ENCODE measurements at places on chromosomes 2 and 18. TPM values are rescaled to one million over a fixed set of nuclear protein-coding genes. Genes with fewer than 3 reads are reported as not detected.

DNA sequence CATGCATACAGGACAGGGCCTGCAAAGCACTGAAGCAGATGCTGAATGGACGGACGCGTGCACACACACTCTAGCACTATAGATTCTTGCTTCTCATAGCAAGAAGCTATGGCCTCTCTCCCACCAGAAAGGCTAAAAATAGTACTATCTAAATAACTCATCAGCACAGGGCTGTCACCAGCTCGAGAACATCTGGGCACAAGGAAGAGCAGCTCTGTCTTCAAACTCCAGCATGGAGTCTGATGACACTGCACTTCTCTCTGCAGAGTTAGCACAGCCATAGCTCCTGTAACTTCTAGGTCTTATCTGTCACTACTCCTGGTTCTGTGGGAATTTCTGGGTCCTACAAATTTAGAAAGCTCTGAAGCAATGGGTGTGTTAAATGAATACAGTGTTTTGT is 123.5 kb downstream of the MYO5B start:
- no peak for DNase-seq

GRCh38 chr2:95009412-95009811 is 16.1 kb upstream of the MAL start:
- DNase-seq, result no peak

- DNase-seq, result no peak
Observed at GRCh38 chr2:239753401-239753837, 271.7 kb downstream of the NDUFA10 start.

ARID5A gene
- 10.4 TPM for polyA plus RNA-seq

DNA sequence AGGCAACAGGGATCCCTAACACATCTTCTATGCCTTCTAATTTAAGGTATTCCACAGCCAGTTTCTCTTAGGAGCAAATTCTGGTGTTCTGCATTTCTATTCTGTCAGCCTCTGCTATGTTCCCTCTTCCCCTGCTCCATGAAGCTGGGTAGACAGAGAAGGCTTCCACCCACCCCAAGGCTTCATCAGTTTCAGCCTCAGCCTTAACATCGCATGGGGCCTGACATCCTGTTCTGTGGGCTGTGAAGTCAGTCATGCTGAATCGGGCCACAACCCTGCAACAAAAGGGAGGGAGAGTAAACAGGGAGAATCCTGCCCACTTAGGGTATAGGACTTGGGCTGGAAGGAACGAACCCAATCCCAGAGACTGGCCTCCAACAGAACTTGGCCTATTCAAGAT is 70.6 kb upstream of the PPM1B start:
- no peak for DNase-seq

- DNase-seq, result no peak
Observed at GRCh38 chr18:24011123-24011917, 3.2 kb upstream of the TTC39C start.

- DNase-seq, result no peak
Observed at GRCh38 chr2:24743924-24744323, 49.3 kb downstream of the PTRHD1 start.

- no peak for DNase-seq
Observed at GRCh38 chr2:236767941-236768340, 198.3 kb downstream of the ACKR3 start.

- no peak for DNase-seq
Observed at GRCh38 chr2:175890636-175891242, 111.3 kb downstream of the LNPK start.

GRCh38 chr18:7317804-7318231 is 86.9 kb downstream of the LRRC30 start:
- no peak for DNase-seq

GRCh38 chr2:111068435-111069058 is 52.2 kb upstream of the BCL2L11 start:
- DNase-seq, result no peak

ST8SIA3 gene
- polyA plus RNA-seq, result not detected

COL6A3 gene
- polyA plus RNA-seq, result 522 TPM

CPLX4 gene
- polyA plus RNA-seq, result not detected

KIAA2012 gene
- 0.13 TPM for polyA plus RNA-seq

DNA sequence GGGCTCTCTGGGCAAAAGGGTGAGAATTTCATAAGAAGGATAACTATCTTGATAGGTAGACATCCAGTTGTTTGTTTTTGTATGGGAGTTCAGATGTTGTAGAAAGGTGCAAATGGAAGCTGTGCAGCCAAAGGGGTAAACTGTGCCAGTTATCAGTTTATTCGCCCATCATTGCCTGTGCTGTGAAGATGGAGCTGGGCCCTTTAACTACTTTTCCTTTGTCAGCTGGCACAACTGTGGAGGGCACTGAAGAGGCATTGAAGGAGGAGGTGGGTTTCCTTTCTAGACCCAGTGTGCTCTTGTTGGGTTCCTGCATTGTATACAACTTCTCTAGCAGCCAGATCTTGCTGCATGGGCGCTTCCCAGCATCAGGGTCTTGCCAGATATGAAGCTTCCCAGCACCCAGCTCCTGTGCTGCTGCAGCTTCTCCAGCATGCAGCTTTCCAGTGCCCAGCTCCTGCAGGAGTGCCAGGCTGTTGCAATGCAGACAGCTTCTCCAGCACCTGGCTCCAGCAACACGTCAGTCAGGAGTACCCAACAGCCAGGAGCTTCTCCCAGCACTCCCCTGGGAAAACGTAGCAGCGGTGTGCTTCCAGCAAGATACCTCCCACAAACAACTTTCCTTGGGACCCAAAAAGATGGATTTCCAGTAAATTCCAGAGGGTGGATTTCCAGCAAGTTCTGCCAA is 15.3 kb downstream of the DNMT3A start:
- DNase-seq, result no peak

- no peak for DNase-seq
Observed at GRCh38 chr2:186903216-186903615, 54.2 kb upstream of the ZSWIM2 start.

GRCh38 chr18:5419030-5419429 is 123.5 kb upstream of the ZBTB14 start:
- no peak for DNase-seq

DNA sequence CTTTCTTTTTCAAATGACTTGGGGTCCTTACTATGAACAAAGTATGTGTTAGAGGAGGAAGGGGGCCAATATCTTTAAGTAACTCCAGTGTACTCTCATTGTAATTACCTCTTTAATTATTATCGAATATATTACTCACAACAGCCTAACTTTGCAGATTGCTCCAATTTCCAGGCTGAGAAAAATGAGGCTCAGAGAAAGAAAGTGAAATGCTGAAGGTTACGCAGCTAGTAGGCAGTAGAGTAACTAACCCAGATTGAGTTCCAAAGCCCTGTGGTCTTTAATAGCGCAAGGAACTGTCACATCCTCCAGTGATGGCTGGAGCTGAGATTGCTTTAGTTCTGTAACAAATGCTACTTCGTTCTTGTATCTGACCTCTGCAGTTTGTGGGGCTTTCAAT is 2.2 kb upstream of the GYPC start:
- DNase-seq, result no peak

DSC2 gene
- polyA plus RNA-seq, result not detected

MC5R gene
- polyA plus RNA-seq, result not detected

DNA sequence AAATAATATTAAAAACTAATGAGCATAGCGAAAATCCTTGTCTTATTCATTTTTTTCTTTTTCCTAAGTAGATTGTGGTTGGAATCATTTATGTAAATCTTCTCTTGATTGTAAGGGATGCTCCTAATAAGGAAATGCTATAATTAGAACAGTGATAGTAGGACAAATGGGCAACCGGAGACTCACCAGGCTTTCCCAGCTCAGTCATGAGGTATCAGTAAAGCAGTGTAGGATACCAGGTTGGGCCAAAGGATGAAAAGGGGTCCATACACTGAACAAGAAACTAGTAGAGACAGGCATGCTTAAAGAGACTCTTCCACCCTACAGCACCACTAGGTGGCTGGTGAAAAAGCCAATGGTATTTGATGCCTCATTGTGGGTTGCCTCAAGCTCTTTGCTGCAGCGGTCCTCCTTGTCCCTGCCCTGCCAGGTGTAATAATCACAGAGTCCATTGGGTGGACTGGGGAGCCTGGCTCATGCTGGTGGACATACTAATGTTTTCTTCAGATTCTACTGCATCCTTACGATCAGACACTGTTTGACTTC is 71.4 kb upstream of the FAM98A start:
- no peak for DNase-seq

- DNase-seq, result no peak
Observed at GRCh38 chr2:226552571-226553285, 246.9 kb downstream of the IRS1 start.

GKN1 gene
- polyA plus RNA-seq, result not detected

SLC30A3 gene
- 0.06 TPM for polyA plus RNA-seq

C2orf81 gene
- polyA plus RNA-seq, result 0.67 TPM

DNA sequence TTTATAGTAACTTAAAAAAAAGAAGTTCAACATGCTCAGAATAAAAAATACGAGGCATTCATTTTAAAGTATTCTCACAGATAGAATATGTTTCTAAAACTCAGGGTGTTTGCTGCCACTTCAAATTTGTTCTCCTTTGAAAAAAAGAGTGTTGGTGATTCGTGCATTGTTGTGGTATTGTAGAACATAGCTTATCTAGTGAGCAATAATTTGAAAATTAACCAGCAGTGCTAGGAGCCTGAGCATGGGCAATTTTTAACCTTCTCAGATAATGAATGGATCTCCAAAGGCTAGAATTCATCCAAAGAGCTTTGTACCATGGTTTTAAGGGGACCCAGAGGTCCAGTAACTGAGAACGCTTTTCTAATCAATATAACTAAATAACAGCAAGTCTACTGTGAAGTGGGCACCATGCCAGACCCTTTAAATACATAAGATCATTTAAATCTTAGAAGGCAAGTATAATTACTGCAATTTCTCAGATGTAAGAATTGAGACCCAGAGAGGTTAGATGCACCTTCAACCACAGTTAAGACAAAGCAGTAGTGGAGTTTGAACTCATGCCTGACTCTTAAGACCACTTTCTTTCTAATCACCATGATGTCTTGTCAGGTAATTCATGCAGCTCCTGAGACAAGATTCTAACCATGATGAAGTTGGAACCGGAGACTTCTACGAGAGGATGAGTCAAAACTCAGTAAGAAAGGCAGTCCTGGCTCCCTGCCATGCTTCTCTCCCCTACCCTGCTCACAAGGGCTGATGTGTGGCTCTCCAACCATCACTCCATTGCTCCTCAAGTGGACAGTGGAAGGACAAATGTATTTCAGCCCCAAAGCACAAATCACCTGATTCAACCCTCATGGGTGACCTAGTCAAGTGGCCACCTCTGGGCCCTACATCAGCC is 3.4 kb downstream of the CYRIA start:
- DNase-seq, result no peak

- no peak for DNase-seq
Observed at GRCh38 chr18:69528435-69528834, 127.7 kb downstream of the DOK6 start.

GRCh38 chr2:146077156-146077555 is 1557.2 kb upstream of the ZEB2 start:
- peak; percentile 2 for DNase-seq

DNA sequence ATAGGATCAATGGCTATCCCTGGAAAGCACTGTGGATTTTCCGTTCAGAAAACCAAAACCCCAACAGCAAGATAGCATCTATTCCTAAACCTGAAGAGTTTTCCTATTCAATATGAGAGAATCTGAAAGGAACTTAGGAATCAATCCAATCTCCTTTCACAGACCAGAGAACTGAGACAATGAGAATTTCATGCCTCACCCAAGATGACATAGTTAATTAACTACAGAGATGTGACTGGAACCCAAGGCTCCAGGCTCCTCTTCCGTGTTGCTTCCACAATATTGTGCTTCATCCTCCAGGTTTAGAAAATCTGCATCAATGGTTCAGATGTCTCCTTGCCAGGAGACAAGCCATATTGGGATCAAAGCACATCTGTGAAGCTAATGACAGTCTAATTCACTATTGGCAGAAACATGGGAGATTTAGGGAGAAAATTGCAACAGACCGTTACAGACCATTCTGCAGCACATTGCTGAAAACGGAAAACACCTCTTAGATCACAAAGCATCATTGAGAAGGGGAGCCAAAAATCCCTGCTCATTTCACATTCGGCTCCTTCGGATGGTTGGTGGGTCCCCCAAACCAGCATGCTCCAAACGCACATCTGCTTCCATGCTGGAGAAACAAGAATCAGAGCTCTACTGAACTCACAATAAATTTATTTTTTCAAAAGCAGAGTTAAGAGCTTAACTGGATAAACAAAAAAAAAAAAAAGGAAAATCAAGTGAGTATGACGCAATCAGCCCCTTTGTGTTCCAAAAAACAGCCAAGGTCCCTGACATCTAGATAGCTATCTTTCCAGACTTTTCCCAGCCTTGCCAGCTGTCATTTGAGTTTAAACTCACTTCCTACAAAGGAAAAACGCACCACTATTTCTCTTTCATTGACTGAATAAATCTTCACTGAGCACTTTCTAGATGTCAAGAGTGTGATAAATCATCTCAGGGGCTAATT is 290.3 kb downstream of the C1D start:
- peak; percentile 24 for DNase-seq

UGT1A8 gene
- polyA plus RNA-seq, result not detected

DNA sequence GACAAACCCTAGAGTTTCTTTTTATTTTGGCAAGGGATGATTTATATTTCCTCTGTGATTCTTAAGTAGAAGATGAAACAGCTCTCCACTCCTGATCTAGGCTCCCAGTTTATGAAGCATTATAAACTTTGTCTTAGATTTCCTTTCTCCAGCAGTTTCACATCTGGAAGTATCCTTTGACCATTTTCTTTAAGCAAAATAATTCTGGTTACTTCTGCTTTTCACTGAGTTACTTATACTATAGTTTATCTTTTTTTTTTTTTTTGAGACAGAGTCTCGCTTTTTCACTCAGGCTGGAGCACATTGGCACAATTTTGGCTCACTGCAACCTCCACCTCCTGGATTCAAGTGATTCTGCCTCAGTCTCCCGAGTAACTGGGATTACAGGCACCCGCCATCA is 45.5 kb downstream of the KCMF1 start:
- DNase-seq, result no peak

CIAO1 gene
- 90.0 TPM for polyA plus RNA-seq

CMPK2 gene
- polyA plus RNA-seq, result 0.66 TPM

FARP2 gene
- 30.0 TPM for polyA plus RNA-seq

DNA sequence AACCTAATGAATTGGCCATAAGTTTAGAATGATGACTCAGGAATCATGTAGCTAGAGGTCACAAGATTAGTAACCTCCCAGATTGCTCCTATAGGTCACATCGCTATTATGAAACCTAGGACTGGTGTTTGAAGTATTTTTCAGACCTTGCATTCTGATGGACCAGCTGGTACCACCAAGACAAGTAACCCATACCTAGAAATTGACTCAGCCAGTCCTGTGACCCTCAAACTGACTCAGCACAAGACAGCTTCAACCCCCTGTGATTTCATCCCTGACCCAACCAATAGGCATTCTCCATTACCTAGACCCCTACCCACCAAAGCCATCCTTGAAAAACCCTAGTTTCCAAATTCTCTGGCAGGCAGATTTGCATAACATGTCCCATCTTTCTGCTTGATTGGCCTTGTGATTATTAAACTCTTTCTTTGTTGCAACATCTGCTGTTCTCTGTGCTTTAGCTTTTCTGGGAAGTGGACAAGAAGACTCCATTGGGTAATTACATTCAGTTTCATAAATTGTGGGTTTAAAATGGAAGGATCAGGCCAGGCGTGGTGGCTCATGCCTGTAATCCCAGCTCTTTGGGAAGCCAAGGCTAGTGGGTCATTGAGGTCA is 254.9 kb downstream of the IRS1 start:
- DNase-seq, result no peak

GRCh38 chr2:105631011-105631410 is 113.7 kb upstream of the NCK2 start:
- DNase-seq, result no peak
